ENCODE measurements at places on chromosomes 11 and 22. TPM values are rescaled to one million over a fixed set of nuclear protein-coding genes. Genes with fewer than 3 reads are reported as not detected.

CSF2RB gene
- 1.4 TPM for total RNA-seq

MMP12 gene
- total RNA-seq, result not detected

MS4A4A gene
- total RNA-seq, result not detected

ARHGAP20 gene
- total RNA-seq, result not detected

CFAP300 gene
- not detected for total RNA-seq

F2 gene
- not detected for total RNA-seq

ACAT1 gene
- 63.9 TPM for total RNA-seq

MRGPRF gene
- not detected for total RNA-seq

DGCR6L gene
- 56.3 TPM for total RNA-seq

PEX16 gene
- total RNA-seq, result 54.6 TPM

OR51I2 gene
- not detected for total RNA-seq

SLC16A8 gene
- not detected for total RNA-seq

MN1 gene
- 0.11 TPM for total RNA-seq
